ENCODE measurements at places on chromosomes 12 and 14.

GRCh38 chr14:60722107-60722356 is 2.1 kb downstream of the SIX4 start:
- no peak for DNase-seq

GRCh38 chr12:9906873-9907272 is 25.3 kb downstream of the CLEC2A start:
- DNase-seq = peak; percentile 71

- DNase-seq = peak; percentile 19
These were observed 28.5 kb downstream of the TMCC3 start for GRCh38 chr12:94621662-94622359.

GRCh38 chr12:24879644-24880043 is 69.3 kb downstream of the BCAT1 start:
- no peak for DNase-seq

DNA sequence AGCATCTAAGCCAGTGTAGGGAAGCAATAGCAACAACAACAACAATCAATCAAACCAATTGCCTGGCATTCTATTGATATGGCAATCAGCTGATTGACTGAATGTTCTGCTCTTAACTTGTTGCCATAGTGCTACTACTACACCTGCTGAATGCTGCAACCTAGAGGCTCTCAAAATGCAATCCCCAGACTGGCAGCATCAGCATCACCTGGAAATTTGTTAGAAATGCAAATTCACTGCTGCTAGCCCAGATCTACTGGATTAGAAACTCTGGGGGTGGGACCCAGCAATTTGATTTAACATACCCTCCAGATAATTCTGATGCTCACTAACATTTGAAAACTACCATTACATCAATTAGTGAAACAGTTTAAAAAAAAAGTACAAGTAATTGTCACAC is 363.6 kb downstream of the SNAPC1 start:
- no peak for DNase-seq

- no peak for DNase-seq
These were observed 23.8 kb upstream of the STK38L start for GRCh38 chr12:27220055-27220987.

- no peak for DNase-seq
These were observed 262.8 kb upstream of the LRFN5 start for GRCh38 chr14:41343857-41344256.

- DNase-seq = no peak
These were observed 177.7 kb upstream of the FRMD6 start for GRCh38 chr14:51473808-51474565.

DNA sequence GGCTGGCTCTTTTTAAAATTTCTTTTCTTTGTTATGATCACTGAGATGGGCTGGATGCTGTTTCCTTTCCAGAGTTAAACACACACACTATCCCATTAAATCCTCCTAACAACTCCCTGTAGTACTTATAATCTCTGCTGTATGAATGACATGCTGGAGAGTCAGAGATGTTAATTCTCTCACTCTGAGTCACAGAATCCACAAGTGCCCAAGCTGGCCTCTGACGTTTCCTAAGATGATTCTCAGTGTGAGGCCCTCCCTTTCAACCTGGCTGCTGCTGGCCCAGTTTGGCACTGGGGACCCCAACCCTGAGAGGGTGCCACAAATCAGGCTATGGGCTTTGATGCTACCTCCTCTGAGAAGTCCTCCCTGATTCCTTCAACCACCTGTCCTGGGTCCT is 5.4 kb downstream of the NOS1 start:
- DNase-seq = no peak

DNA sequence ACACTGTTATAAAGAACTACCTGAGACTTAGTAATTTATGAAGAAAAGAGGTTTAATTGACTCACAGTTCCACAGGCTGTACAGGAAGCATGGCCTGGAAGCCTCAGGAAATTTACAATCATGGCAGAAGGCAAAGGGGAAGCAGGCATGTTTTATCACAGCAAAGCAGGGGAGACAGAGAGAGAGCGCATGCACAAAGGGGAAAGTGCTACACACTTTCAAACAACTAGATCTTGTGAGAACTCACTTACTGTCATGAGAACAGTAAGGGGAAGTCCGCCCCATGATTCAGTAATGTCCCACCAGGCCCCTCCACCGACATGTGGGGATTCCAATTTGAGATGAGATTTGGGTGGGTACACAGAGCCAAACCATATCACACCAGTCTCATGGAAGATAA is 313.9 kb downstream of the CACNA1C start:
- DNase-seq = no peak

- no peak for DNase-seq
These were observed 15.4 kb upstream of the SCAF11 start for GRCh38 chr12:46005823-46006222.

GRCh38 chr12:63302269-63302940 is 151.4 kb upstream of the AVPR1A start:
- no peak for DNase-seq

GRCh38 chr12:66959276-66959675 is 280.4 kb upstream of the GRIP1 start:
- no peak for DNase-seq

- no peak for DNase-seq
These were observed 67.7 kb upstream of the PTHLH start for GRCh38 chr12:28040246-28040645.

- no peak for DNase-seq
These were observed 143.2 kb upstream of the RGS6 start for GRCh38 chr14:71789005-71789404.

- DNase-seq = no peak
These were observed 299.5 kb downstream of the DAD1 start for GRCh38 chr14:22289570-22289969.

- no peak for DNase-seq
These were observed 154.6 kb upstream of the MYL2 start for GRCh38 chr12:111074965-111075364.

GRCh38 chr12:124433879-124434278 is 133.5 kb downstream of the NCOR2 start:
- no peak for DNase-seq

DNA sequence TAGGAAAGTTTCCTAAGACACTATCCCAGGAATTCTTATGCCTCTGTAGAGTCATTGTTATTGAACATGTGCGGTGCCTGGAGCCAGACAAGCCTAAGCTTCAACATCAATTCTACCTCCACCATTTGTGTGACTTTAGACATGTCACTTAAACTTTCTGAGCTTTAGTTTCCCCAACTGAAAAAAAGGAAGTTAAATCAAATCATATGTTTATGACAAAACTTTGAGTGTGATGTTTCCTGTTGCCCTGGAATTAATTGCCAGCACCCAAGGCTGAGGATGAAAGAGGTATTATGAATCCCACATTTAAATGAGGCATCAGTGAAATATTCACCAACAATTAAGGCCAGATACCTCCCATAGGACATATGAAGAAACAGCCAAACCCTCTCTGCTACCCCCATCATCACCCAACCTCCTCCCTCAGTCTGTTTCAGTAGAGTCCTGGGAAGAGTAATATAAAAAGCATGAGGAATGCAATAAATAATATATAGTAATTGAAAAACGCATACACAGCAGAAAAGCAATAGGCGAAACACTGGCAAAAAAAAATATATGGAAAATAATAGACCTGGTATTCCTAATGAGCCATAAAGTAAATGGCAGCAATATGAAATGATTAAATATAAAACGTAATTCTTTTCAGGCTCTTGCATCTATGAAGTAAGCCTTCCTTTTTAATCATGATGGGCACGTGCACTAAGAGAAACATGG is 182.0 kb upstream of the DCN start:
- DNase-seq = no peak

GRCh38 chr14:64566651-64567122 is 16.9 kb downstream of the PPP1R36 start:
- no peak for DNase-seq

GRCh38 chr12:116542345-116542956 is 16.7 kb upstream of the MAP1LC3B2 start:
- DNase-seq = no peak

GRCh38 chr12:513446-513845 is 53.7 kb downstream of the B4GALNT3 start:
- DNase-seq = no peak

GRCh38 chr12:105843561-105843960 is 295.2 kb downstream of the NUAK1 start:
- no peak for DNase-seq

DNA sequence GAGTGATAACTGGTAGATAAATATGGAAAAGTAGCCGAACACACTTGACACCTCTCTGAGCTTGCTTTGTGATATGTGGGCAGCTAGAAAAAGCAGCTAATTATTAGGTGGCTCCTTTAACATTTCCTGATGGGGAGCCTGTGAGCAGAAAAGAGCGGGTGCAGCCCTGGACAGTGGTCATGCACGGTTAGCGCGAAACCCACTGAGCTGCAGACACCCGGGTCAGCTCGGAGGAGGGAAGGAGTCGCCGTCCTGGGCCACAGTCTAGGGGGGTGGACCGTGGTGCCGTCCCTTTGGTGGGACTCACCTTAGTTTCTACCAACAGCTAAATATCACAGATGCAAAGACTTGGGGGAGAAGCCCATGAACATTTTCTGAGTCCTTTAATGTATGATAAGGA is 6.6 kb downstream of the COA8 start:
- no peak for DNase-seq

- no peak for DNase-seq
These were observed 476.5 kb downstream of the FOXG1 start for GRCh38 chr14:29242755-29243754.

- no peak for DNase-seq
These were observed 553.6 kb upstream of the ATP2B1 start for GRCh38 chr12:90262251-90262650.

- no peak for DNase-seq
These were observed 265.7 kb downstream of the AKAP6 start for GRCh38 chr14:32594766-32595165.

- no peak for DNase-seq
These were observed 14.0 kb upstream of the DPF3 start for GRCh38 chr14:72907886-72908285.

DNA sequence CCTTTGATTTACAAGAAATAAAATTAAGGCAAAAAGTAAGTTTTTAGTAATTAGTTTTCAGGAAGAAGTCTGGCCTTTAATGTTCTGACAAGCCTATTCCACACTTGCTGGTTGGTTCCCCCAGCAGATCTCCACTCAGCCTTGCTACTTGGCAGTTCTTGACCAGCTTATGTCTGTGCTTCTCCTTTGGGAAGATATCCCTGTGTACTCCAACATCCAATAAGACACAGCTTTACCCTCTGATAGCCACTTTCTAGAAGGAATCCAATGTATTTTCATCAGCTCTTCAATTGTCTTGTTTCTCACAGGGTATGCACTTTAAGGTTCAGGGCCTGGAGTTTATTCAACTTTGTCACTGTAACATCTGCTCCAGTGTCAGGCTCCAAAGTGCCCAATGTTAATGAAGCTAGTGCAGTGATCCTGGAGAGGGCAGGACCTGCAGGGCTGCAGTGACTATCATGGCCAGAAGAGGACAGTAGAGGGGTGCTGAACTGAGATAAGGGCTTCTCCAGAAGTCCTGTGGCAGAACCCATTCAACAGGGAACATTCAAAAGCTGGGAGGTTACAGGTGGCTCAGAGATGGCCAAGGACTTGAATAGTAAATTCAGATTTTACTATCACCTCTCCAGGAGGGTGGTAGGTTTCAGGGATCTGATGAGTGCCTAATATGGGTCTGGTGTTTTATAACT is 22.9 kb downstream of the JKAMP start:
- peak; percentile 18 for DNase-seq

DNA sequence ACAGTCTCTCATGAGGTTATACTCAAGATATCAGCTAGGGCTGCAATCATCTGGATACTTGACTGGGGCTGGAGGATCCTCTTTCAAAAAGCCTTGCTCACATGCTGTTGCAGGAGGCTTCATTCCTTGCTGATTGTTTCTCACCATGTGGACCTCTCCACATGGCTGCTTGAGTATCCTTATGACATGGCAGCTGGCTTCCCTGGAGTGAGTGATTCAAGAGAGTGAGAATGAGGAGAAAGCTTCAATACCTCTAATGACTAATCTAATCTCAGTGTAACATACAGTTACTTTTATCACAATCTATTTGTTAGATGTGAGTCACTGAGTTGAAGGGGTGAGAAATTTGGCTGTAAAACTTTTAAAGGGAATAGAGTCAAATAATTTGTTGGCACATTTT is 14.4 kb upstream of the SDR39U1 start:
- DNase-seq = no peak

DNA sequence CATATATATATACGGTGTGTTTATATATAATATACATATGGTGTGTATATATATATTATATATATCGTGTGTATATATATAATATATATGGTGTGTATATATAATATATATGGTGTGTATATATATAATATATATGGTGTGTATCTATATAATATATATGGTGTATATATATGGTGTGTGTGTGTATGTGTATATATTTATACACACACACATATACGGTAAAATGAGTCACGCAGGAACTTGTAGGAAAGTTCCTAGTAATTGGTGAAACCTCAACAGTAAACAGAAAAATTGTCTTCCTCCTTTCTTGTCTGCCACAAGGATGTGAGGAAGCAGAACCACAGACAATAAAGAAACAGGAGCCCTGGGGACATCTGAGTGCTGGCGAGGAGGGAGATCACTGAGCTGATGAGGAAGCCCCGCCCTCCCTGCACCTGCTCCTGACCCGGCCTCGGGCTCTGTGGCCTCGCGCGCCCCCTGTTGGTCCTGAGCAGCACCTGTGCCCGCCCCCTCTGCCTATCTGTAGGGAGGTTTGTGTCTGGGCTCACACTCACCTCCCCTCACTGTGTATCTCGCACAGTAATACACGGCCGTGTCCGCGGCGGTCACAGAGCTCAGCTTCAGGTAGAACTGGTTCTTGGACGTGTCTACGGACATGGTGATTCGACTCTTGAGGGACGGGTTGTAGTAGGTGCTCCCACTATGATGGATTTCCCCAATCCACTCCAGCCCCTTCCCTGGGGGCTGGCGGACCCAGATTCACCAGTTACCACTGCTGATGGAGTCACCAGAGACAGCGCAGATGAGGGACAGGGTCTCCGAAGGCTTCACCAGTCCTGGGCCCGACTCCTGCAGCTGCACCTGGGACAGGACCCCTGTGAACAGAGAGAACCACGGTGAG is 1079.4 kb downstream of the TMEM121 start:
- peak; percentile 66 for DNase-seq

- no peak for DNase-seq
These were observed 53.7 kb downstream of the CCNK start for GRCh38 chr14:99534863-99535262.

DNA sequence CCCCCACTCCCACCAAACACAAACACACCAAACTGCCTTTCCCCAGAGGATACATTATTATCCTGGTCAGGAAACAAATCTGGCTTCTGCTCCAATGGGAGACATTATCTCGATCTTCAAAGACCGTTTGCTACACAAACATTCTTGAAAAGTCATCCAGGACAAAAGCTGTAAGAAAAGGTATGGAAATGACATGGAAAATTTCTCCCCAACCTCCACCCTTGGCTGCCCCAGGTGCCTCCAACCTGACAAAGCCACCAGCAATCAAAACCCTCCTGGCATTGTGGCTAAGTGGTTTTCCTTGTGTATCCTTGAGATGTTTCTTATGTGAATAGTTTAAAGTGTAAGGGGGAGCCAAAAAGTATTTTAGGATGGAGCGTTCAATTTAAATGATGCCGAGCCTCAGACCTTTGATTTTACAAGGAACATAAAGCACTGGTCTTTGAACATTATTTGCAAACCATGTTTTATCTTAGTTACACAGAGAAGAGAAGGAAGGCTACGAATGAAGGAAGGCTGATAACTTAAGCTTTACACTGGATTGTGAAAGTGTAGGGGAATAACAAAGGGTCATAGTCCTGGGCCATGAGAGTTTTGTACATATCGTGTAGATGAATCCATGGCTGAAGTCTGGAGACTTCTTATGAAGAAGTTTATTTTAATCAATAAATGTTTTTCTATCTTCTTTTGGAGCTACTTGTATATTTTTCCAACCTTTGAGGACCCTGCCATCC is 418.9 kb upstream of the TMTC1 start:
- DNase-seq = no peak

GRCh38 chr12:47717443-47718193 is 7.7 kb downstream of the ENDOU start:
- peak; percentile 62 for DNase-seq
